ENCODE measurements at places on chromosomes 1 and 21.

- no peak for DNase-seq
Observed at GRCh38 chr1:145707183-145707867, at the start of gene PDZK1. Gene PDZK1, minus strand, starts transcription at chr1:145707368. Its CDS starts 19,347 bp downstream, at chr1:145688021.

DNA sequence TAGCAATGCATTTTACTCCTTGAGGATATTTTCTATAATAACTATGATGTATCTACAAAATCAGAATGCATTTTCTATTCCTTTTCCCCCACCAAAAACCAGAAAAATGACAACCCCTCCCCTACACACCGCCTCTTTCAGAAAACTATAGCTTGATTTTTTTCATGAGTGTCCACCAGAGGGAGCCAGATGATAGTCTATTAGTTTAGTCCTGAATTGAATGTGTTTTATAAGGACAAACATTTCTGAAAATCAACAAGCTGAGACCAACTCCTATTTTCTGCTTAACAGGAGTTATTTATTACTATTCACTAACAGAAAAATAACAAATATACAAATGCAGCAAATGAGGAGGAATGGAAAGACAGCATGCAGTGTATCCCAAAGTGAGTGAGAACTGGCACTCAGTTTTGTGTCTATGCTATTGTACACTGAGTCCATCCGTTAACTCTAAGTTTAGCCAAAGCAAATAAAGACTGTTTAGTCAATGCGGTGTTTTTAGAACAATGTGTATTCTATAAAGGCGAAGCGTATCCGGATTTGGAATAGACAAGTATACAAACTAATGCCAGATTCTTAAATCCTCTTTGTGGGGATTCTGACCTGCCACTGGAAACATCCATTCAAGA, 182.6 kb downstream of the VAV3 start:
- DNase-seq: no peak

DNA sequence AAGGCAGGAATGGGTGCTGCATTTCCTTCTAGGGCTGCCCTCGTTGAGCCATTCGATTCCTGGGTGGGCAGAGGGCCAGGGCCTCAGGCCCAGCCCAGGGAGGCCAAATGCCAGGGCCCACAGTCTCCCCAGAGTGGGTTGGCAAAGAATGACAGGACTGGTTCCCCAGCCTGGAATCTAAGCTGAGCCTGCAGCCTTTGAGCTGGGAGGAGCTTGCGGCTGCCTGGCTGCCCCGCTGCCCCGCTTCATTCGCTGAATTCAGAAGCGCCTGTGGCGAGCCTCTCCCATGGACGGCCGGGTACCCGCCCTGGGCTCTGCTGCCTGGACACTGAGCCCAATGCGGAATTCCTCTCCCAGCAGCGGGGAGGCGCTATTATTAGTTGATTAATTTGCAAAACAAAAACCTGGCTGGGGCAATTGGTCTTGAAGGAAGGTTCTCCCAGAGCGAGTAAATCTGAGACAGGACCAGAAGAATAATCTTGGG, 32.3 kb upstream of the TARDBP start:
- no peak for DNase-seq

DNA sequence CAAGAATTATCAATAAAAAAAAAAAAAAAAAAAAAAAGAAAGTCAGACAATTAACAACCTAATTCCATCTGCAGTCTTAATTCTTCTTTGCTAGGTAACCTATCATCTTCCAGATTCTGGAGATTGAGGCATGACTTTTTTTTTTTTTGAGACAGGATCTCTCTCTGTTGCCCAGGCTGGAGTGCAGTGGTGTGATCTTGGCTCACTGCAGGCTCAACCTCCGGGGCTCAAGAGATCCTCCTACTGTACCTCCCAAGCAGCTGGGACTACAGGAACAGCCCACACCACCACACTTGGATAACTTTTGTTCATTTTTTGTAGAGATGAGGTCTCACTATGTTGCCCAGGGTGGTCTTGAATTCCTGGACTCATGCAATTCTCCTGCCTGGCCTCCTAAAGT, 4.6 kb upstream of the RAD54L start:
- no peak for DNase-seq

- no peak for DNase-seq
Observed at GRCh38 chr1:156582388-156583017, 3.0 kb downstream of the TTC24 start.

DNA sequence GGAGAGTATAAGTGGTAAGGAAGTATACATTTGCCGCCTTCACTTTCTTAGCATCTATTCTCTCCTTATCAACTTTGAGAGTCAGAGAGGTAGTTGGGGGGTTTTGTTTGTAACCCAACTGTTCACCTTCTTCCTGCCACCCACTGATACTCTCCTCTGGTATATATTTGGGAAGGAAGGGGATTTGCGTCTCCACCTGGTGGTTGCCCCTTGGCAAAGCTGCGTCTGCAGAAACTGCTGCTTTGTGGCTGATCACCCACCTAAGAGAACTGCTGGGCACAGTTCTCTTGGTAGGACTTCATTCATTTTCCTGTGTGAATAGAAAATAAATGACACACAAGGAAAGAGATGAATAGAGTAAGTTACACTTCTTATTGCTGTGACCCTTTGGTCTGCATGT, 87.0 kb downstream of the SYT14 start:
- no peak for DNase-seq

GRCh38 chr1:200862713-200863415, 9.9 kb upstream of the GPR25 start:
- no peak for DNase-seq

DNA sequence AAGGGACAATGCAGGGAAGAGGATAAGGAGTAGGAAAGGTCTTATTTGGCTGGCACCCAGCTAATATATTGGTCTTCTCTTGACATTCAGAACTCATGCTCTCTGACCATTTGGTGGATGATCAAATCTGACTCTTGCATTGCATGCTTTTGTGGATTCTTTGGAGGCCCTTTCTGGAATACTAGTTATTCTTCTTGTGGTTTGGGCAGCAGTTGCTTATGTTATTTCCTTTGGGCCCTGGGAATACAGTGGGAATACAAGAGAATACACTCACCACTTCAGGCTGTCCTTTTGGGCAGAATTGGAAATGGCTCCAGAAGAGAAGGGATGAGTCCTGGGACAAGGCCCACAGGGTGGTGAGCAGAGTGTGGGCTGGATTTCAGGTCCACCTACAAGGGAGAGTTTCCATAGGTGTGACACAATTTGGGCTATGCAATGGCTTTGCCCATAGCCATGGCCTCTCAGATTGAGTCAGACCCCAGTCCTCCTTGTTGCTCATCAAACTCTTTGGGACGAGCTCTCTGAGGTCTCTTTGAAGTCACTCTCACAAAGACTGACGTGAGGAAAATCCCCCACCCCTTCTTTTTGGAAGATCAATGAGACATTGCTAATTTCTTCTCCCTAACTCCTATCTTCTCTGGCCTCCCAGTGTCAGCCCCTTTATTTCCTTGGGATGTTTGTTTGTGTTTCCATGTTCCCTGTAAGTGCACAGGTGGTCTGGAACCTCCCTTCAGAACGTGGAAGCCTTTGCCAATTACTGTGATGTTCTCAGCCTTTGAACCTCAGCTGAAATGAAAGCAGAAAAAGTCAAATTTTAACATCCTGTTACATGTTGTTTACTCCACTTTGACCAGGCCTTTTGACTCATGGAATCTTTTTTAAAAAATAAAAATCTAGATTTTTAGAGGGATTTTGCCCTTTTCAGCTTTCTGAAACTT, 19.4 kb downstream of the HSD11B1 start:
- DNase-seq: no peak

DNA sequence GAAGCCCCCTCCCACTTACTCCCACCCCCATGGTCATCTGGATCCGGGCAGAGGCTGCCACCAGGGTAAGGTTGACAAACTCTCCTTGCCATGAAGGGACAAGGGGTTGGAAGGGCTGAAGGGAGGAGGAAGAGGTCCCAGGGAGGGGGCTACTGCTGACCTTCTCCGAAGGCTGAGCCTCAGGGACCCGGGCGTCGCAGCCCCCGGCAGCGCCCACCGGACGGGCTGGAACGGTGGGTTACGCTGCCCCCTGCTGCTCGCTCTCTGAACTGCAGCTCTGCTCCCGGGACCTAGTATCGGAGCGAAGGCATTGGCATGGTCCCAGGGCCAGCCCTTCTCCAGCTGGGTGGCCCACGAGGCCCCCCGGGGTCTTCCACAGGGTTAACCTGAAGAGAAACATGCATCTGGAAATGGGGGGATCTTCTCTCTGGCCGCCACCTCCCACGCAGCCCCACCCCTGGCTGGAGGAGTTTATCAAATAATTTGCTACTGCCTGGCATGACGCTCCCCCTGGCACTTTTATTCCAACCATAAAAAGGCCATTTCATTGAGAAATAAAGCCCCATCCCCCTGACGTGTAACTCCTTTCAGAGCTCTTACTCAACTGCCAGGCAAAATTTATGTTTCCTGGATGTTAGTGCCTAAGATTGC, 70.4 kb upstream of the TARDBP start:
- DNase-seq: peak; percentile 47

- no peak for DNase-seq
Observed at GRCh38 chr1:196550731-196551130, 57.5 kb downstream of the KCNT2 start.

GRCh38 chr21:32917362-32918135, 108.2 kb upstream of the OLIG2 start:
- no peak for DNase-seq

GRCh38 chr1:51592711-51593110, 24.2 kb upstream of the OSBPL9 start:
- DNase-seq: no peak

DNA sequence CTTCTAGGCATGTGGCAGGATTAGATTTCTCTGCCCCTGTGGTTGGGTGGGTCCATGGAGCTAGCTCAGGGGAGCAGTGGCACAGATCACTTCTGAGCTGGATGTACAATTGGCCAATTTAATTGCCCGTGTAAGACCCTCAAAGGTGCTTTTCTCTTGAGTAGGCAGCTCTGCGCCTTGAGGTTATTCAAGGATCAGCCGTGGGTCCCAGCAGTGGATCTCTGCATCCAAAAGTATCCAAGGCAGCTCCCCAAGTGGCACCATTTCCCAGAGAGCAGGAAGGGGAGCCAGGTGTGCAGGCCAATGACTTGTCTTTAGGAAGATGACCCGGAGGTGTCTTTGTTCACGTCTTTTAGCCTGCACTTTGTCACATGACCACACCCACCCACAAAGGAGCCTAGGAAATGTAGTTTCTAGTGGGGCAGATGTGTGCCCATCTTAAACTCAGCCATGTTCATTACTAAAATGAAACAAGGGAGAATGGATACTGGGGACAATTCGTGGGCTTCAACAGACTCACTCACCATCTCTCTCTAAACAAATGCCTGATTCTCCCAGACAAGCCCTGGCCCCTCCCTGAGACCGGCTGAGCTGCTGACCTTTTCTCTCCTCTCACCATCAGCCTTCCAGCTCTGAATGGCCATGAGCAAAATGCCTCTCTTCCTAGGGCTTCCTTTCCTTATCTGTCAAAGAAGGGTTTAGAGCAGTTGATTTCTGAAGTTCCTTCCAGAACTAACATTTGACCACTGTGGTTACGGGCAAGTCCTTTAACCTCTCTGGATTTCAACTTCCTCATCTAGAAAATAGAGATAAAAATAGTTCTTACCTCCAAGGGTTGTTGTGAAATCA, 41.4 kb upstream of the TENT5C start:
- no peak for DNase-seq

GRCh38 chr1:239899747-239900146, 191.9 kb upstream of the FMN2 start:
- DNase-seq: no peak

GRCh38 chr1:62687421-62687902, 724 bp downstream of the DOCK7 start:
- DNase-seq: no peak

- no peak for DNase-seq
Observed at GRCh38 chr1:21490774-21491487, 18.3 kb upstream of the ALPL start.

DNA sequence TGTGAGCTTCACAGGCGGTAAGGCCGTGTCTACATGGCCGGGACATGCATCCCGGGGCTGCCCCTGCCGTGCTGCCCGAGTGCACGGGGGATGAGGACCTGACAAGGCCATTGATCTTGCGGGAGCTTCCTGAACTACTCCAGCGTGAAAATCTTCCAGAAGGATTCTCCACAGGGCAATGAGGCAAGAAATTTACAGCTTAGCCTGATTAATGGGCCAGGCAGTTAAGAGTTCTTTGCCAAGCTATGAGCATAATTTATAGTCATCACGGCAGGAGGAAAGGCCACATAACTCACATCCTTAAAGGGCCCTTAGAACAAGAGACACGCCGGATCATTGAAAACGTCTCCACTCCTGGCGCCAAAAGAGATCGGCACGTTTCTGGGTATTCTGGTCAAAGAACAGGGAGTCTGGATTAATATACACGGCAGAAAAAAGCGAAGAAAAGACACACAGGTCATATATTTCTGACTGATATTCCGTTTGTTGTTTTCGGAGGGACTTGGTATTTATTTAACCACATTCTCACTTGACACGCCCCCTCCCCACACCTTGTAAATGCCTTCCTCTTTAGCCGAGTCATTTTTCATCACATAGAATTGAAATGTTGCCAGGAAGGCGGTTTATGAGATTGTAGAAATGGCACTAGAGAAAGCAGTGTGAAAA, 180.5 kb downstream of the DYRK1A start:
- no peak for DNase-seq

GRCh38 chr1:245153081-245153551, 1.7 kb upstream of the KIF26B start:
- DNase-seq: peak; percentile 34

GRCh38 chr1:117093091-117093534, 28.4 kb downstream of the TRIM45 start:
- no peak for DNase-seq

- no peak for DNase-seq
Observed at GRCh38 chr1:19426294-19427086, 58.8 kb downstream of the CAPZB start.

GRCh38 chr1:33001282-33001681, 35.4 kb downstream of the AK2 start:
- DNase-seq: no peak

GRCh38 chr21:36155603-36156338, 853 bp upstream of the DOP1B start:
- no peak for DNase-seq

- no peak for DNase-seq
Observed at GRCh38 chr1:150970808-150971582, 3.6 kb downstream of the CERS2 start.

- no peak for DNase-seq
Observed at GRCh38 chr21:15212206-15212605, 147.4 kb upstream of the NRIP1 start.

DNA sequence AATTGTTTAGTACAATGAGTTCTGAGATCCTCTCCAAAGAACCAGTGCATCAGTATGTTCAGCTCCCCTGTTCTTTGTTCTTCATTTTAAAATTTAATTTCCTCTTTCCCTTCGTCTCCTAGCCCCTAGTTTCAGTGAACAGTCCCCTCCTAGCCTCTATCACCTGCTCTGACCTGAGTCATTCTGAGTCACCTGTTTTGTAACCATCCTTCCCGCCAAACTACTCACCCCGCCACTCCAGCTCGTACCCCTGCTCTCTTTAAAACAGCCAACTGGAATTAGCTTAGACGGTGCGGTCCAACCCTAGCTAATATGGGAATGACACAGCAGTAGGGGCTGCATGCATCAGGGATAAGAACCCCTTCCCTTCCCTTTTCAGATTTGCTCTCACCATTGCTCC, 16.8 kb upstream of the ERVH48-1 start:
- no peak for DNase-seq

- no peak for DNase-seq
Observed at GRCh38 chr1:38487396-38487795, 372.2 kb downstream of the RRAGC start.
